ENCODE measurements at places on chromosomes 5 and 9. TPM values are rescaled to one million over a fixed set of nuclear protein-coding genes. Genes with fewer than 3 reads are reported as not detected.
A peak's percentile ranks its signal among the peaks of the same experiment; 100 is the strongest.

The NR4A3 gene
- 98.5 TPM for total RNA-seq

DNA sequence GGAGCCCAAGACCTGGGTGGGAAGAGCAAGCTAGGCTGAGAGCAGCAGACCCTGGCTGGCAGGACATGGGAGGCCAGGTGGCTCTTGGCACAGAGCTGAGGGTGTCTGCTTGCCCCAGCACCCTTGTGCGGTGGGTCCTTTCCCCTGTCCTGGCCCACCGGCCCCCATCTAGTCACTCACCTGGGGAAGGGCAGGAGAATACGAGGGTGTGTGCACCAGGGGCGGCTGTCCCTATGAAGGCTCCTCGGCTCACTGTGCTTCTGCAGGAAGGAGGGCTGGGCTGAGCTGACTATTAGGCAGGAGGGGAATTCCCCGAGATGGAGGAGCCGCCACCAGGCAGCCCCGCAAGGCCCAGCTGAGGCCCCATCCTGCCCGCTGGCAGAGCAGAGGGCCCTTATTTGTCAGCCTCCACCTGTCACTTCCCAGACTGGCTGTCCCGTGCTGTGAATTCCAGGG, 6.1 kb upstream of the TNIP1 start:
- DNase-seq: no peak

The LHX6 gene
- total RNA-seq: 1.3 TPM

- no peak for DNase-seq
Observed at GRCh38 chr5:179207920-179208705, 137.1 kb downstream of the ADAMTS2 start.

GRCh38 chr9:137590469-137591383, at the start of gene ZMYND19:
TSS of gene ZMYND19 (minus strand) at chr9:137590512. CDS start at chr9:137590263, 249 bp downstream.
- DNase-seq: peak; percentile 96

DNA sequence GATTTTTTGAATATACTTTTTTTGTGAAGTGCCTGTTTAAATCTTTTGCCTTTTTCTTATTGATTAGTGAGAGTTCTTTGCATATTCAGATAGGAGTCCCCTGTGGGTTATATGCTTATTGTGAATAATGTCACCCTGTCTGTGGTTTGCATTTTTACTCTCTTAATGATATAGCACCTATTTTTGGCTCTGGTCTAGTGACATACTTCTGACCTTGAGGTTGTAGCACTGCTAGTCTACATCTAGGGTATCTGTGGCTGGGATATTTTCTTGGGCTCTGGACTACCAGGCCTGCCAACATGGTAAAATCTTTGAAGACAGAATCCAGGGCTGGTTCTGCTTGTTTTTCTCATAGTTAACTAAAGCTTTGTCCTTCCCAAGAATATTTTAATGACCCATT, 13.5 kb upstream of the NKX2-5 start:
- DNase-seq: no peak

The NRARP gene
- total RNA-seq: 6.8 TPM
